ENCODE measurements at places on chromosomes 4 and X. TPM values are rescaled to one million over a fixed set of nuclear protein-coding genes. Genes with fewer than 3 reads are reported as not detected.

The COX7B2 gene
- not detected for total RNA-seq

The SYNPO2 gene
- total RNA-seq = not detected

The ANKRD17 gene
- 97.9 TPM for total RNA-seq

The INPP4B gene
- total RNA-seq = not detected

The ITM2A gene
- not detected for total RNA-seq

The PPP1R3F gene
- total RNA-seq = 0.84 TPM

The LSM6 gene
- total RNA-seq = 83.8 TPM

The TCEAL8 gene
- total RNA-seq = 40.8 TPM

The DRP2 gene
- total RNA-seq = 0.04 TPM

The MBTPS2 gene
- 5.7 TPM for total RNA-seq

The MCF2 gene
- total RNA-seq = not detected

The TNMD gene
- not detected for total RNA-seq

The FAM9C gene
- total RNA-seq = not detected

The NAT8L gene
- total RNA-seq = 3.3 TPM

The AVPR2 gene
- total RNA-seq = not detected

The TDO2 gene
- not detected for total RNA-seq

The GAGE12H gene
- not detected for total RNA-seq

The ATP1B4 gene
- not detected for total RNA-seq

The NPNT gene
- total RNA-seq = 10.0 TPM

The HDAC6 gene
- 80.4 TPM for total RNA-seq

The MAGEB4 gene
- total RNA-seq = not detected

The PRSS12 gene
- 0.02 TPM for total RNA-seq

The ABCB7 gene
- total RNA-seq = 29.9 TPM

The PNMA5 gene
- total RNA-seq = not detected

The TKTL1 gene
- not detected for total RNA-seq

The TXK gene
- not detected for total RNA-seq

Measured in HepG2 (cell line).